Motor neuron (in vitro differentiated cells): ENCODE measurements at places on chromosomes 16 and 17. TPM values are rescaled to one million over a fixed set of nuclear protein-coding genes. Genes with fewer than 3 reads are reported as not detected.

- no peak for ATAC-seq
These were observed 57.8 kb upstream of the IL34 start for GRCh38 chr16:70588565-70588964.

- ATAC-seq, result no peak
These were observed 12.4 kb downstream of the ZFPM1 start for GRCh38 chr16:88465387-88465983.

GRCh38 chr17:39679521-39680192 is 8.2 kb downstream of the PGAP3 start:
- no peak for ATAC-seq

DNA sequence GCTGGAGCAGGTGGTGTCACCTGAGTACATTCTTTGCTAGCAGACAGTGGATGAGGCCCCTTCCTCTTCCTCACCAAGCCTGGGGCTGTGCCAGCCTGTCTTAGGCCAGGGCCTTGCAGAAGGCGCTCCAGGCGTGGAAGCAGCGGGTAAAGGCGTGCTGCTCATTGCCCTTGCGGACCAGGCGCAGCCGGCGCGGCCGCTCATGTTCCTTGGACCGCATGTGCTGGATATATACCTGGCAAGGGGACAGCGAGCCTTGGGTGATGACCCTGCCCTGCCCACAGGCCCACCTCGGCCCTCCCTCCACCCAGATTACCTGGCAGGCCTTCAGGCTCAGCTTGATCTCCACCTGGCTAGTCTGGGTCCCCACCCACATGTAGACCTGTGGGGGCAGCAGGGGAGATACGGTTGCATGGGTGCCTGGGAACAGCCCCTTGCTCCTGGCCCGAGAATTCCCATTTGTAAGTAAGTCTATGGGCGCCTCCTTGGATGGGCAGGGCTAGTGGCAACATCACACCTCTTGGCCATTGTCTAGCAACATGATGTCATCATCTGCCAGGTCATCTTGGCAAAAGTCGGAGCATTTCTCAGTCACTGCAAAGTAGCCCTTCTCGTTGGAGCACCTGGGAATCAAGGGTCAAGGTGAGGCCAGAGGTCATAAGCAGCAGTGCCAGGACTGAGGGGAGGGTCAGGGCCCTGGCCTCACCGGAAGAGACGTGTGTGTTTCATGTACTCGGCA is 13.3 kb downstream of the FLII start:
- no peak for ATAC-seq

DNA sequence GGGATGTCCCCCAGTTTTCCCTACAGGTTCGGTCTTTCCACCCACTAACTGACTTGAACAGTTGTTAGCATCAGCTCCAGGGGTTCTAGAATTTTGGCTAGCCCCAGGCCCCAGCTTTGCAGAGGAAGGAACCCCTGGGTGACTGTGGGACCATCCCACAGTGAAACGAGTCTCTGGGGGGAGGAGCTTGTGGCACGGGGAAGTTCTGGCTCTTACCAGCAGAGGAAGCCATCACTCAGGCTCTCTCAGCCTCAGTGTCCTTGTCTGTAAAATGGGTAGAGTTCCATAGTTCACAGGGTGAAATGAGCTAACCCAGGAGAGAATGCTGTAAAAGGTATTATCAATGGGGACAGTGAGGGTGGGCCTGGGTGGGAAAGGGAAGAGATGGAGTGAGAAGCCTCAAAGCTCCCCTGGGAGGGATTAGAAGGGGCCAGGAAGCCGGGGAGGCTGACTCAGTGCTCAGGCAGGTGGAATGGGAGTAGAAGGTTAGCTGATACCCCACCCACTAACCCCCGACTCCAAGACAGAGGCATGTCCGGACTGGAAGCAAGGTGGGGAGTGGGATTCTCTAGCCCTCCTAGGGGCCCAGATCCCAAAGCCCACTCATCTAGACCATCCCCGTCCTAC is 30.9 kb upstream of the CDC42EP4 start:
- ATAC-seq, result no peak

GRCh38 chr17:16463358-16464302 is 28.4 kb downstream of the LRRC75A start:
- peak; percentile 36 for ATAC-seq

GRCh38 chr17:17348872-17349723 is 45.9 kb downstream of the NT5M start:
- no peak for ATAC-seq

- ATAC-seq, result no peak
These were observed 89.9 kb upstream of the ELAC2 start for GRCh38 chr17:13107676-13108235.

DNA sequence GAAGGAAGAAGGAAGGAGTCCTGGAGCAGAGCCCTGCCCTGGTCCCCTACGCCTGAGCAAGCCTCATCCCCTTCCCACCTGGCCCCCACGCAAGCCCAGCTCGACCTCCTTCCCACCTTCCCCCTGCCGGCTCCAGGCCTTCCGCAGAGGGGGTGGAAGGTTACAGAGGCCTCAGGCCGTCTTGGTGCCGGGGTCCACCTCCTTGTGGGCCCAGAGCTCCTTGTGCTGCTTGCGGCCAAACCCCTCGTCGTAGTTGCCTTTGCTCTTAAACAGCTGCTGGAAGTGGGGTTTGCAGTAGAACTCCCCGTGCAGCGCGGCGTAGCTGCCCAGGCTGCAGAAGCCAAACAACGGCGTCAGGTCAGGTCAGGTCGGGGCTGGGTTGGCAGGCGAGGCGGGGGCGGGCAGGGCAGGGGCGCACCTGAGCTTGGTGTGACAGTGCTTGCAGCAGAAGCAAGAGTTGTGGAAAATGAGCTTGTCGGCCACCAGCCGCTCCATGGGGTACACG is 1.5 kb downstream of the LIMD2 start:
- no peak for ATAC-seq

DNA sequence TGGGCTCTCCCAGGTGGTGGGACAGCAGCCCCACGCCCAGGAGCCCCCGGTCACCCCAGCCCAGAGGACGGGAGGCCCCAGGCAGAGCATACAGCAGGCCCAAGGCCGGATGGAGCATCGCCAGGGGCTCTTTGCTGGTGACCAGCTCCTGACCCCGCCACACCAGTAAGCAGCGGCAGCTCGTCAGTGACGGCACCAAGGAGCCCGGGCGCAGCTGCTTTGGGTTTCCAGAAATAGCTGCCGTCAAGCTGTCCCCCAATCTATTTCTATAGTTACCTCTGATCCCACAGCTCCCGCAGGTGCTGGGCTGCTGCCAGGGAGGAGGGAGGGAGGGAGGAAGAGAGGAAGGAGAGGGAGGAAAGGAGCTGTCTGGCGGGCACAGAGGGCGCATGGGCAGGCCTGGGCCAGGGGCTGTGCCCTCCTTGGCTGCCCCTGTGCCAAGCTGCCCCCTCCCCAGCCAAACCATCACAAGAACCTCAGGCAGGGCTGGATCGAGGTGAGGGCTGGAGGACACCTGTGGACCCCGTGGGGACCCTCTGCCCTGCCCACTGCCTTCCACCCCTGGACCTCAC is 10.8 kb upstream of the RASD1 start:
- ATAC-seq, result no peak

GRCh38 chr16:9327253-9327652 is 235.8 kb downstream of the HAPSTR1 start:
- no peak for ATAC-seq

GRCh38 chr17:65402513-65403496 is 158.6 kb downstream of the AXIN2 start:
- ATAC-seq, result peak; percentile 77

ZG16 gene
- total RNA-seq, result 0.58 TPM in 1 of 2 replicates, not detected in the other

PMFBP1 gene
- 1.1 and 1.4 TPM in 2 replicates for total RNA-seq

PMP22 gene
- 1.5 TPM in 2 replicates for total RNA-seq

AATK gene
- total RNA-seq, result 0.22 and 0.36 TPM in 2 replicates

MBTPS1 gene
- total RNA-seq, result 70.9 and 82.5 TPM in 2 replicates

SRCIN1 gene
- 18.6 and 21.2 TPM in 2 replicates for total RNA-seq
